ENCODE measurements at places on chromosomes 7 and 10.

DNA sequence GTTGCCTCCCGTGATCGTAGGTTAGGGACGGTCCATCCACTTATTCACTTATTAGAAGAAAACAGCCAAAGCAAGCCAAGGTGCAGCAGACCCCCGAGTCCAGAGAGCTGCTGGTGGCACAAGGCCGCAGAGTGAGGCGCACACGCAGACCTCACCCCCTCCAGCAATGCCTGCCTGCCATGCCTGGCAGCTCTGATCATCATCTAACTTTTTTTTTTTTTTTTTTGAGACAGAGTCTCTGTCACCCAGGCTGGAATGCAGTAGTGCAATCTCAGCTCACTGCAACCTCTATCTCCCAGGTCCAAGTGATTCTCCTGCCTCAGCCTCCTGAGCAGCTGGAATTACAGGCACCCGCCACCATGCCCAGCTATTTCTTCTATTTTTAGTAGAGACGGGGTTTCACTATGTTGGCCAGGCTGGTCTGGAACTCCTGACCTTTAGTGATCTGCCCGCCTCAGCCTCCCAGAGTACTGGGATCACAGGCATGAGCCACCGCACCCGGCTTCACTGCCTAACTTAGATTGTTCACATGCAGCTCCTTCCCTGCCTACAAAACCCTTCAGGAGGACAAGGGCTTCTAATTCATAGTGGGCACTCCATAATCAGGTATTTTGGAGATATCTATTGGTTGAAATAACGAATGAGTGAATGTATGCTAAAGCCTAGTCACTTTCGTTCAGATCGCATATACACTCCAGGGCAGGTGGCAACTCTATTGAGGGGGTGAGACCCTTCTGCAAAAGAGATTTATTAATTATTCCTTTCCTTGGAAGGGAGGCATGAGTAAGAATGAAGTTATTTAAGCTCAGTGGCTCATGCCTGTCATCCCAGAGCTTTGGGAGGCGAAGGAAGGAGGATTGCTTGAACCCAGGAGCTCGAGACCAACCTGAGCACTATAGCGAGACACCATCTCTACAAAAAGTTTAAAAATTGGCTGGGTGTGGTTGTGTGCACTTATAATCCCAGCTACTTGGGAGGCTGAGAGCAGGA is 15.9 kb downstream of the TRIM56 start:
- DNase-seq, result no peak

DNA sequence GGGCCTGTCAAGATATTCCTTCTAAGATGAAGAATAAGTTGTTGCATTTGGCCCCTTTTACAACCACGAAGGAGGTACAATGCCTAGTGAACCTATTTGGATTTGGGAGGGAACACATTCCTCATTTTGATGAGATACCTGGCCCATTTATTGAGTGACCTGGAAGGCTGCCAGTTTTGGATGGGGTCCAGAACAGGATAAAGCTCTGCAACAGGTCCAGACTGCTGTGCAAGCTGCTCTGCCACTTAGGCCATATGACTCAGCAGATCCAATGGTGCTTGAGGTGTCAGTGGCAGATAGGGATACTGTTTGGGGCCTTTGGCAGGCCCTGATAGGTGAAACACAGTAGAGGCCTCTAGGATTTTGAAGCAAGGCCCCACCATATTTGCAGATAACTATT is 704.6 kb downstream of the CCSER2 start:
- DNase-seq, result no peak

- no peak for DNase-seq
Observed at GRCh38 chr10:104256335-104256961, 1.8 kb downstream of the GSTO1 start.

- peak; percentile 55 for DNase-seq
Observed at GRCh38 chr10:94138391-94138790, 144.7 kb downstream of the PLCE1 start.

- peak; percentile 36 for DNase-seq
Observed at GRCh38 chr7:129969881-129970446, 17.2 kb upstream of the UBE2H start.

DNA sequence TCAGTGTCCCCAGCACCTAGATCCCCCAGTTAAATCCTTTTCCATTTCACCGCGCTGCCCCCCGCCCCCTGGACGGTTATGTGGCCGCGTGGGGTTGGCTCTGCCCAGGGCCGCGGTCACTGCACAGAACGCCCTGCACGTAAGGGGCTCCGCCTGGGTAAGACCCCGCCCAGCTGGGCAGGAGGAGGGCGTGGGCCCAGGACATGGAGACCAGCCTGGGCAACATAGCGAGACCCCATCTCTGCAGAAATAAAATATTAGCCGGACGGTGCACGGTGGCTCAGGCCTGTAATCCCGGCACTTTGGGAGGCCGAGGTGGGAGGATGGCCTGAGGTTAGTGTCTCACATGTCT is 650 bp upstream of the ZFAND2A start:
- no peak for DNase-seq
